Ascending aorta (tissue), 2 donors: ENCODE measurements at places on chromosomes 12 and 14.

DNA sequence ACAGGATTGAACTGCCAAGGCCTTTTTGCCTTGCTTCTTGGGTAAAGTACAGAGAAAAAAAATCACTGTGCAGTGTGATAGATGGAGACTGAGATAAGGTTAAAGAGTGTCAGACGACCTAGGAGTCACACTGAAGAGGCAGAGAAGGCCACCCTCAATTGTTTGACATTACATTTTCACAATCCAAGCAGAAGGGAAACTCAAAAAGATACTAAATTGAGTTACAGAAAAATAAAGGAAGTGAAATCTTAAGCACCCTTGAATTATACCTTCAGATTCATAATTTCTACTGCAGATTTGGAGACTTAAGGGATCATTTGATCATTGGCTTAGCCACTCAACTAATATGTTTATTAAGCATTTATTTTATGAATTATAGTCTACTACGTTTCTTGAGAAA lies 97.1 kb downstream of the MYF5 start:
- H3K27me3 ChIP-seq, result no peaks in the 10 kb centered on the region
- H3K4me3 ChIP-seq, result no peak overlapping the region
- DNase-seq, result no peak
- H3K36me3 ChIP-seq, result no peaks in the 10 kb centered on the region
- H3K4me1 ChIP-seq, result no peaks in the 10 kb centered on the region

GRCh38 chr12:105060715-105061378 lies 23.4 kb downstream of the ALDH1L2 start:
- H3K36me3 ChIP-seq, result peaks cover 52% of the 10 kb centered on the region
- H3K4me1 ChIP-seq, result no peaks in the 10 kb centered on the region
- no peaks in the 10 kb centered on the region for H3K27me3 ChIP-seq
- no peak for DNase-seq
- no peak overlapping the region for H3K4me3 ChIP-seq

DNA sequence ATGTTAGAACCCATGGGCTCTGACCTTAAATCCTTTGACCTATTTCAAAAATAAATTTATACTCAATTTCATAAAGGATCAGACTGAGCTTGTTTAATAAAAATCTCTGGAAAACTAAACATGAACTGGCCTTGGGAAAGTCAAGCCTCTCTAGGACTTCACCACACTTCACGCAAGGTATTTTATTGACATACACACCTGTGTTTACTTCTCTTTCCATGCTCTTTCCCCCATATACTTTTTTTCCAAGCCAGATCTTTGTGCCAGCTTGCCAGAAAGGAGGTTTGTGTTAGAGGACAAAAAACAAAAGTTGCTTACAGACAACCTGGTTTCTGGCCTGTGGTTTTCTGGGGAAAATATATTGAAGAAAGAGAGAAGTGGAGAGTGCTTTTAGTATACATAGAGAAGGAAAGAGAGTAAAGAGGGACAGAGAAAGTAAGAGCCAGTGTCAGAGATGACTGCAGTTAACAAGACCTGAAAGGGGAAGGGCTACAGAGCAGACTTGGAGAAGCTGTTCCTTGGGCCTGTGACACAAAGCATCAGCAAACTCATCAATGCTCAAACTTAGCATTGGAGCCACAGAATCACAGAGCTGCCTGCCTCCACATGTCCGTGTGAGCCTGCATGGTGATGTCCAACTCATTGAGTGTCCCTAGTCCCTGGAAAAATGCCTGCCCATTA lies 77.3 kb upstream of the TMTC2 start:
- no peaks in the 10 kb centered on the region for H3K36me3 ChIP-seq
- no peak overlapping the region for H3K4me3 ChIP-seq

DNA sequence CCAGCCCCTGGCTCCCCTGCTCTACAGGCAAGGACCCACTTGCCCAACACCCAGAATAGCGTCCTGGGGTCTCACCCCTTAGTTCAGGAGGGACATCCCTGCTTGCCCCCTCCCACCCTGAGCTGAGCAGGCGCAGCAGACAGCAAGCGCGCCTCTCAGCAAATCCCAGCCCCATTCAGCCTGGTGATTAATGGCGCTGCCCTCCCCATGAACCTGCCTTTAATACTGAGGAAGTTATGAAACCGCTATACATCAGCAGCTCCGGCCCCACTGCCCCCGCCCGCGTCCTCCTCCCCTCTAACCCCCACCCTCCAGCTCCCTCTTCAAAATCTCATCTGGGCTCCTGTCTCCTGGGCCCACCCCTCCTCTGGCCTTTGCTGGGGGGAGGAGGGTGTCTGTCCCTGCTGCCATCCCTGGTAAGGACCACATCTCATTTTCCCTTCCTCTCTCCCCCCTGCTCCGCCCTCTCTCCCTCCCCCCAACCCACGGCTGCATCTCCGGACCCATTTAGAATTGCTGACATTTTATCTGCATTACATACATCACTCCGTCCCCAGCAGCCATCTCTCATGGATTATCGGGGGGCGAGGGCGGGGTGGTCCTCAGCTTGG lies 7.1 kb upstream of the SMUG1 start:
- no peak overlapping the region for H3K27ac ChIP-seq
- no peaks in the 10 kb centered on the region for H3K36me3 ChIP-seq
- H3K27me3 ChIP-seq, result no peaks in the 10 kb centered on the region
- no peak overlapping the region for H3K4me3 ChIP-seq

DNA sequence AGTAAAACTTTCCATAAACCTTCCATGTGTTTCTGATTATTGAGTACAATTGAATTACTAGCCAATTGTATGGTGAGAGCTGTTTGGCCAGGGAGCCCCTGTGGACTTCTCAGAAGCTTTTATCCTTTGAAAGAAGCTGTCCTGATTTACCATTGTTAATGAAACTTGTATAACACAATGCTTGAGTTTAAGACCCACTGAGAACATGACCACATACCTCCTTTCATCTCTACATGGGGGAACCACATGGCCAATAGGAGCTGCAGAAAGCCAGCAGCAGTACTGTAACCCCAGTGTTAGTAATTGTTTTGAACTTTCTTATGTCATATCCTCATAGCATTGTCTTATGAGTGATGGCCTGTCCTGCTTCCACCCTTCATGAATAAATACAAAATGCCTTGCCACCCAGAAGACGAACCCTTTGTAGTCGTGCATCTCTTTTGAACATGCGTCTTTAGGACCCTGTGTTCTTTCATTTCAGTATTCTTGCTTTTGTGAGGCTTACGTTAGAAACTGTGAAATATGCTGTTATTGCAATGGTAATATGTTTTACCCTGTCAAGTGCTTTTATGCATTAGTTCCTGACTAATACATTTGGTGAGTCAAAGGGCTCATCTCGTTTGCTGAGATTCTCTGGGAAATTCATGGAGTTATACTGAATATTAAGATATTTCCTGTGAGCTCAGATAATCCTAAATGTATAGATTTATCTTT lies 815.7 kb downstream of the NRXN3 start:
- no peak overlapping the region for H3K4me3 ChIP-seq
- H3K36me3 ChIP-seq, result no peaks in the 10 kb centered on the region
- no peak overlapping the region for H3K27ac ChIP-seq
- no peaks in the 10 kb centered on the region for H3K27me3 ChIP-seq
- no peak for DNase-seq

DNA sequence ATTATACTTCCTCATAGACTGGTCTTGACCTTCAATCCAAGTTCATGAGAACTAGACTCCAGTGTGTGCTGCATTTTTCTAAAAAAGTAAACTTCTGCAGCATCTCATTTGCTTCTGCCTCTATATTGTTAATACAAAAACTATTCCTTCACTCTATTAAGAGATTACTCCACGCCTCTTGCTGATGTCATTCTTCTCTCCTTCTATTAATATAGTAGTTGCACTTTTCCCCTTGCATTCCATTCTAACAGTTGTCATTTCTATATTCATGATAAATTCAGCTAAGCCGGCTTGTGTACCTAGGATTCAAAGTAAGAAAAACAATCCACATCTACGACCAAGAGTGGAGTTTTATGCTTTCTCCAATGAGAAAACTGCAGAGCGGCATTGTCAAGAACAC lies 480.4 kb upstream of the NOVA1 start:
- no peaks in the 10 kb centered on the region for H3K4me1 ChIP-seq
- no peaks in the 10 kb centered on the region for H3K36me3 ChIP-seq
- DNase-seq, result no peak
- H3K27ac ChIP-seq, result no peak overlapping the region
- no peak overlapping the region for H3K4me3 ChIP-seq

- no peaks in the 10 kb centered on the region for H3K4me1 ChIP-seq
- H3K27me3 ChIP-seq, result no peaks in the 10 kb centered on the region
- DNase-seq, result no peak
- H3K36me3 ChIP-seq, result no peaks in the 10 kb centered on the region
Observed at GRCh38 chr12:111102102-111102739, 181.8 kb upstream of the MYL2 start.

DNA sequence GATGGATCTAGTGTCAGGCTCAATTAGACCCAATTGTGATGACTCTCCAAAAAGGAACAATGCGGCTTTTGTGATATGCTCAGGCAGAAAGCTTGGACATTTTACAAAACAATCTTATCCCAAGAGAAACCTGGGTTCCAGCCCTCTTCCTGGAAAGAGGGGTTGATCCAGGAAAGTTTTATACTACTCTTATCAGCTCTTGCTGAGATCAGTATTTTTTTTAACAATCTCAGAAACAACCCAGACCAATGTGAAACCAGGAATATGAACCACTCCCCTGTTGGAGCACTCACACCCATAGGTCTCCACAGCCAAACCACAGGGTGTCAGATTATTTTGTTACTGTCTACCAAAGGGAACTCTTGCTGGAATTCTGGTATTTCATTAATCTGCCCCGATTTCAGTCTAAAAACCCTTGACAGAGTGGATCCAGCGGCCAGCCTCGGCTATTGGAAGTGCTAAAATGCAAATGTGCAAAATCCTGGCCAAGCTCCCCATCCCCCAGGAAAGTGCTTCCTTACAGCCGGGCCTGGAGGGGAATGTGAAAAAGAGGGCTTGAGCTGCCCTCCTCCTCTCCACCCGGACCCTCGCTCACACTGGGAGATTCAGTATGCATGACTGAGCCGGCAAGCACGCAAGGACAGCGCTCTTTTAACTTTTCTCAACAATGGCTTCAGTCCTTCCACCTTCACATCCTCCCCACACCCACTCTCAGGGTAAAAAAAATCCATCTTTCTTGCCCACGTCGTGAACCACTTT lies 4.0 kb downstream of the FBXL14 start:
- peak overlapping the region; percentile 95 for H3K4me3 ChIP-seq
- peaks cover 9% of the 10 kb centered on the region for H3K4me1 ChIP-seq
- no peaks in the 10 kb centered on the region for H3K27me3 ChIP-seq
- H3K27ac ChIP-seq, result peak overlapping the region; percentile 60
- DNase-seq, result no peak
- no peaks in the 10 kb centered on the region for H3K36me3 ChIP-seq

DNA sequence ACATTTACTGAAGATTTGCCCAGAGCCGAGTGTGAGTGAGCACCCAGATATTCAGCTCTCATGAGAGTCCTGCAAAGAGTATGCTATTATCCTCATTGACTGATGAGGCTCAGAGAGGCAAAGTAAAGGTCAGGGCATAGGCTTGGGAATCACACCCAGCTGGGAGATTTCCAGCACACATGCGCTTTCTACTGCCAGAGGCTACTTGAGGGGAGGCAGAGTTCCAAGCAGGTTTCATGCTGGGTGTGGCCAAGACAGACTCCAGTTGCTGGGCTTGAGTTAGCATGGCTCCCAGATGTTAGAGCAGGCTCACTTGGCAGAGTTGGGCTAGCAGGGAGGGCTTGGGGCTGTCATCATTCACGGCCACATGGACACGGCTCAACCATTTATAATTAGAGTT lies 14.4 kb upstream of the FAM181A start:
- H3K4me3 ChIP-seq, result no peak overlapping the region
- no peaks in the 10 kb centered on the region for H3K4me1 ChIP-seq
- no peaks in the 10 kb centered on the region for H3K36me3 ChIP-seq
- H3K27ac ChIP-seq, result no peak overlapping the region
- DNase-seq, result no peak

GRCh38 chr12:30023186-30023585 lies 239.4 kb upstream of the TMTC1 start:
- no peaks in the 10 kb centered on the region for H3K4me1 ChIP-seq
- no peaks in the 10 kb centered on the region for H3K36me3 ChIP-seq
- no peaks in the 10 kb centered on the region for H3K27me3 ChIP-seq
- no peak overlapping the region for H3K27ac ChIP-seq

DNA sequence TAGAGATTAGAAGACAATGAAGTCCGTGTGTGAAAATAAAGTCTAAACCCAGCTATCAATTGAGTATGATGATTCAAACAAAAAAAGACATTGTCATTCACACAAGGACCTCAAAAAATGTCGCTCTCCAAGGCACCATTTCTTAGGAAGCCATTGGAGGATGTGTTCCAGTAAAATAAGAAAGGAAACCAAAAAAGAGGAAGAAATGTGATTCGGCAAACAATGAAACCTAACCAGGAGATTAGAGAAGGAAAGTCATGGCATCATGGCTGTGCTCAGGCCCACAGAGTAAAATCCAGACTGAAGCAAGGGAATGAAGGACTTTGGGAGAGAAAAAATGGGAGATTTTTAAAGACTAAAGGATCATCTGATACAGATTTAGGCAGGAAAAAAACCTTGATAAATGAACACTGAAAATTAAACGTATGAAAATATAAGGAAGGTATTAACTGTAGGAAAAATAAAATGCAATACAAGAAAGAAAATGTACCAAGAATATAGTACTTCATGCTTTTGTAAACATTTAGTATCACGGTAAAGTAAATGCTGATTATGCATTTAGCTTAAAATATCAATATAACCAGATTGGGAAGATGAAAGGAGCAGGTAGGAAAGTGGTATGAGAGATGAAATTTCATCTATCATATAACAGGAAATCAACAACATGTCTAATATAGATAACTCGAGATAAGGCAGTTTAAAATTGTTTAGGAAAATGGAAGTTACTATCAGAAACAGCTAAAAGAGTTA lies 38.2 kb upstream of the MTHFD1 start:
- H3K27me3 ChIP-seq, result no peaks in the 10 kb centered on the region
- no peaks in the 10 kb centered on the region for H3K36me3 ChIP-seq
- H3K4me1 ChIP-seq, result no peaks in the 10 kb centered on the region
- H3K27ac ChIP-seq, result no peak overlapping the region

DNA sequence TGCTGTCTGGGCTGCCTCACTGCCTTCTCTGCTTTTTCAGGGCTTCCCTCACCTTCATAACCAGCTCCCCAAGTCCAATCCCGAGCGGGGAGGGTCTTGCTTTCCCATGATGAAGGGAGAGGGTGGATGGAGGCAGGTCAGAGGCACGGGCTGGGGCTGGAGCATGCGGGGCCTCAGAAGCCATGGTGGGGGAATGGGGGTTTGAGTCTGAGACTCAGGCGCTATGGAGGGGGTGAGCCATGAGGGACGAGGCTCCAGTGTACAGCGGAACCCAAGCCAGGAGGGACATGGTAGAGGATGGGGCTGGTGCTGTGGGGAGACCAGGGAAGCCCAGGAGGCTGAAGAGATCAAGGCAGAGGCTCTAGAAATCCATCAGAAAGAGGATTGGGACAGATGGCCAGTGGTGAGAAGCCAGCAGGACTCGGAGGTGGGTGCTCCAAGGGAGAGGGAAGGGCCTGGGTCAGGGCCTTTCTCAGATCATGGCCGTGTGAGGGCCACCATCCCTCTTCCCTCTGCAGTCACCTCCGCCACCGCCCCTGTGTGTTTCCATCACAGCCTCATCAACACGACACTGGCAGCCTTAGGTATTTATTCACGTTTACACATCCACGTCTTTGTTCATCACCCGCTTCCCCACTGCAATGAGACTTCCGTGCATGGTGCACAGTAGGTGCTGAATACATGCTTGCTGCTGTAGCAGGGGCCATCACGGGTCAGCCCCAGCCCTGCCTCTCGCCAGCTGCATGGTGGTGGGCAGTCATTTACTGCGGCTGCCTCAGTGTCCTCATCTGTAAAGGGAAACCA lies 144.7 kb downstream of the ADGRD1 start:
- no peaks in the 10 kb centered on the region for H3K27me3 ChIP-seq
- H3K4me1 ChIP-seq, result no peaks in the 10 kb centered on the region
- H3K4me3 ChIP-seq, result no peak overlapping the region

GRCh38 chr14:61498303-61498702 lies 176.9 kb downstream of the PRKCH start:
- no peaks in the 10 kb centered on the region for H3K36me3 ChIP-seq
- H3K27me3 ChIP-seq, result no peaks in the 10 kb centered on the region
- no peak for DNase-seq
